ENCODE measurements at places on chromosomes 16 and 17. TPM values are rescaled to one million over a fixed set of nuclear protein-coding genes. Genes with fewer than 3 reads are reported as not detected.

GRCh38 chr16:9622268-9622667 lies 530.8 kb downstream of the HAPSTR1 start:
- H3K4me3 ChIP-seq = no peak overlapping the region
- H3K27ac ChIP-seq = no peak overlapping the region
- peaks cover 9% of the 10 kb centered on the region for H3K27me3 ChIP-seq
- no peak for DNase-seq
- no peaks in the 10 kb centered on the region for H3K36me3 ChIP-seq
- H3K4me1 ChIP-seq = no peaks in the 10 kb centered on the region

DNA sequence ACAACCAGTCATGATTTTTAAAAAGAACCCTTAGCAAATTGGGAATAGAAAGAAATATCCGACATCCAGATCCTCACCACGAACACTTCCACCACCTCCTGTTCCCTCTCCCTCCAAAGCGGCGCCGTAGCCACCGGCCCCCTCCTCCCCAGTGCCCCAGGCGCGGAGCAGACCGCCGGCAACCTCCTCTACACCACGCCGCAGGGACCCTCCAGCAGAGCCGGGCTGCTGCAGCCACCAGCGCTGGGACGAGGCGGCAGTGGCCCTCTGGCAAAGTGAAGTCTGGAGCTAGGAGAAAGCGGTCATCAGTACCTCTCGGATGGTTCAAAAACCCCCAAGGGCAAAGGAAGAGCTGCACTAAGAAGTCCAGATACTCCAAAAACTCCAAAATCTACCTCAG lies 41.4 kb upstream of the SLFN13 start:
- H3K36me3 ChIP-seq = no peaks in the 10 kb centered on the region
- DNase-seq = no peak
- no peak overlapping the region for H3K4me3 ChIP-seq
- H3K4me1 ChIP-seq = 0 out of 2 replicates have a peak, but pooled peaks cover 6% of the 10 kb centered on the region
- H3K27ac ChIP-seq = no peak overlapping the region
- 0 out of 2 replicates have a peak, but pooled peaks cover 2% of the 10 kb centered on the region for H3K27me3 ChIP-seq

DNA sequence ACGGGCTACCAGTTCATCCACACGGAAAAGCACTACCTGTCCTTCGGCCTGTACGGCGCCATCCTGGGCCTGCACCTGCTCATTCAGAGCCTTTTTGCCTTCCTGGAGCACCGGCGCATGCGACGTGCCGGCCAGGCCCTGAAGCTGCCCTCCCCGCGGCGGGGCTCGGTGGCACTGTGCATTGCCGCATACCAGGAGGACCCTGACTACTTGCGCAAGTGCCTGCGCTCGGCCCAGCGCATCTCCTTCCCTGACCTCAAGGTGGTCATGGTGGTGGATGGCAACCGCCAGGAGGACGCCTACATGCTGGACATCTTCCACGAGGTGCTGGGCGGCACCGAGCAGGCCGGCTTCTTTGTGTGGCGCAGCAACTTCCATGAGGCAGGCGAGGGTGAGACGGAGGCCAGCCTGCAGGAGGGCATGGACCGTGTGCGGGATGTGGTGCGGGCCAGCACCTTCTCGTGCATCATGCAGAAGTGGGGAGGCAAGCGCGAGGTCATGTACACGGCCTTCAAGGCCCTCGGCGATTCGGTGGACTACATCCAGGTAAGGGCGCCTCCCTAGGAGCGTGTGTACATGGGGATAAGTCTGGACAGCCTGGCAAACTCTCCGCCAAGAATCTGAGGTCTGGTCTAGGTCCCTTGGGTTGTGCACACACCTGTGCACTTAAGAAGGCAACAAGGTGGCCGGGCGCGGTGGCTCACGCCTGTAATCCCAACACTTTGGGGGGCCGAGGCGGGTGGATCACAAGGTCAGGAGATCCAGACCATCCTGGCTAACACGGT lies 4.2 kb downstream of the HAS3 start:
- H3K27ac ChIP-seq = no peak overlapping the region
- peaks cover 19% of the 10 kb centered on the region for H3K4me1 ChIP-seq
- no peak for DNase-seq
- H3K36me3 ChIP-seq = no peaks in the 10 kb centered on the region
- no peaks in the 10 kb centered on the region for H3K27me3 ChIP-seq

DNA sequence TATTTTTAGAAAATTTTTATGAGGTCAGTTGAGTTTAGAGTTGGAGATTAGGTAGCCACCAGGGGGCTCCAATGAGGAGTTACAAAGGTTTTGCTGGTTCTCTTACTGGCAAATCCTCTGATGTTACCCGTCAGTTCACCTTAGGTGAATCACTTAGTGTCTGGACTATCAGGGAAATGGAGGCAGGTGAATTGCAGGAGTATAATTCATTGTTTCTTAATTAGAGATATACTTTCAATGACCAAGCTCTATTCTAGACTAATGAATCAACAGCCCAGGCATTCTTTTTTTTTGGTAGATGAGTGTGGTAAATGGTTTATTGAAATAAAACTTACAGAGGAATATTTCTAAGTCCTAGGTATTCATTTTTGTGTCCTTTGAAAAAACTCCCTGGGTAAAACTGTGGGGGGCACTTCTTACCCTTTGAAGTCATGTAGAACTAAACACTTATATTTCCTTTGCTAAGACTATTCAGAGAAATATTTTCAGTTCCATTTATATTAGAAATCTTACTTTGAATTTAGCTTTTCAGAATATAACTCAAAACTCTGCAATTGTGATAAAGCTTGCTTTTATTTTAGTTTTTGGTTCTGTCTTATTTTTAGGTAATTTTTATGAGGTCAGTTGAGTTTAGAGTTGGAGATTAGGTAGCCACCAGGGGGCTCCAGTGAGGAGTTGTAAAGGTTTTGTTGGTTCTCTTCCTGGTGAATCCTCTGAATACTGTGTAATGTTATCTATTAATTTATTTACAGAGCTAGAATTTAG lies 17.7 kb downstream of the PSMD11 start:
- H3K27ac ChIP-seq = no peak overlapping the region
- H3K36me3 ChIP-seq = peaks cover 27% of the 10 kb centered on the region
- H3K4me3 ChIP-seq = no peak overlapping the region
- DNase-seq = no peak
- H3K27me3 ChIP-seq = no peaks in the 10 kb centered on the region
- no peaks in the 10 kb centered on the region for H3K4me1 ChIP-seq

TMEM238L gene
- not detected for total RNA-seq

MLKL gene
- 4.8 TPM for total RNA-seq

KCNG4 gene
- not detected for total RNA-seq

SLC16A13 gene
- total RNA-seq = 13.1 TPM

RNF112 gene
- 0.10 TPM for total RNA-seq
